CMK (cell line): ENCODE measurements at places on chromosomes 2 and 18.

DNA sequence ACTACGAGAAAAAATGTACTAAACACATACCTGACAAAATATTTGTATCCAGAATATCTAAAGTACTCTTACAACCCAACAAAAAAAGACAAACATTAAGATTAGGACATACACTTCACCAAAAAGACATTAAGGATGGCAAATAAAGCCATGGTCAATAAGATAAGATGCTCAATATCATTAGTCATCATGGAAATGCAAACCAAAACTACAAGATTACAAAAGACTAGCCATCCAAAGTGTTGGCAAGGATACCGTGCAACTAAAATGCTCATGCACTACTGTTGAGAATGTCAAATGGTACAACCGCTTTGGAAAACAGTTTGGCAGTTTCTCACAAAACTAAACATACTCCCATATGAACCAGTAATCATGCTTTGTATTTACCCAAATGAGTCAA, 29.7 kb downstream of the MAP3K2 start:
- DNase-seq, result no peak

GRCh38 chr2:217203086-217203485, 343.2 kb upstream of the TNP1 start:
- DNase-seq, result no peak

- DNase-seq, result no peak
Observed at GRCh38 chr2:189609423-189609816, 28.8 kb upstream of the SLC40A1 start.

DNA sequence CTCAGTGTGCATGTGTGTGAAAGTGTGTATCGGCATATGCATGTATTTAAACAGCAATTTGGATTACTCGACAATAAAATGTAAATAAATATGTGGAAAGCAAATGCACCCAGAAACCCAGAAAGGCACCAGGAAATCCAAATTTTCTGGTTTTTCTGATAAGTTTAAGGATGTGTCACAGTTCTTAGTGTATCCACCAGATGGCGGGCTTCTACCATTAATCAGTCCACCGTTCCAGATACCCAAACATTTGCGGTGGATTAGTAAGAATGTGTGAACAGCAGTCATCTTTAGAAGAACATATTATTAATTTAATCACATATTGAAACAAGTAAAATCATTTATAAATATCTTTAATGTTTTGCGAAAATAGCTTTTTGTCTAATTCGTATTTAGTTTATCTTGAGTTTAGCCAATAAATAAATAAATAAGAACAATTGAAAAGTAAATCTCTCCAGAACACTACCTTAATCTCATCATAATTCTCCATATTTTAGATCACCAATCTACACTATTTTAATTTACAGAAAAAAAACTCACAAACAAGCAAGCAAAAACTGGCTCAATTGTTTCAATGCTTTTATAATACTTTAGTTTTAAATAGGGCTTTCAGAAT, 298.9 kb downstream of the DSEL start:
- peak; percentile 24 for DNase-seq

DNA sequence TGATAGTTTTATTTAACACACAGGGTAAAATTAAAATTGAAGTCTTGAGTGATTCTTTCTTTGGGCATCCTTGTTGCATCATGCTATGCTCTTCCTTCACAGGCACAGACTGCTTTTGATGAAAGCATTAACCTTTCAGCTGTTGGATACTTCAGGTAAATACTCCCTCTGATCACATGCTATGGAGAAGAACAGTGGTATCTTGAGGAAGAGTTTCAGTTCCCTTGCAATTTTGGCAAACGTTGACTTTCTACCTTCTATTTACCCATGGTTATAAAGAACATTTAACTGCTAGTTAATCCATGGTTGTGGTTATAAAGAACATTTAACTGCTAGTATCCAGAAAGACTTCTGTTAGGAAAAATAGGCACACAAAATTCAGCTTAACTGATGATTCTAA, 75.7 kb downstream of the AOX1 start:
- DNase-seq, result no peak

DNA sequence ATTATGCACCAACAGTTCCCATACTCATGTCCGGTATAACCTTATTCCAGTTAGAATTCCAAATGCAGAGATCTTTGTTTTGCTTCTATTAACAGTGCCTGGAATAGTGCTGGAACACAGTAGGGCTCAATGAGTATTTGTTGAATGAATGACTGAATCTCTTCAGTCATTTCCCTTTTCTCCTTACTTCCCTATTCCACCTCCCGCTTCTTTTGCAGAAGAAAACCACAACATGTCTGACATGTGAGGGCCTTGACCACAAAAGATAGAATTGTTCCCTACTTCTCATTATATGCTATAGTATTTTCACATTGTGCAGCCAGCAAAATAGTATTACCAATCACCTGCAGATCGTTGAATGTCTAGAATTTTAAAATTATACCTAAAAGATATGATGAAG, 19.5 kb upstream of the HNRNPLL start:
- DNase-seq, result no peak

- no peak for DNase-seq
Observed at GRCh38 chr2:241762933-241763369, 13.7 kb upstream of the GAL3ST2 start.

- DNase-seq, result no peak
Observed at GRCh38 chr2:101692766-101693165, 4.7 kb upstream of the MAP4K4 start.

GRCh38 chr2:27185331-27186026, 26.4 kb upstream of the ATRAID start:
- no peak for DNase-seq

DNA sequence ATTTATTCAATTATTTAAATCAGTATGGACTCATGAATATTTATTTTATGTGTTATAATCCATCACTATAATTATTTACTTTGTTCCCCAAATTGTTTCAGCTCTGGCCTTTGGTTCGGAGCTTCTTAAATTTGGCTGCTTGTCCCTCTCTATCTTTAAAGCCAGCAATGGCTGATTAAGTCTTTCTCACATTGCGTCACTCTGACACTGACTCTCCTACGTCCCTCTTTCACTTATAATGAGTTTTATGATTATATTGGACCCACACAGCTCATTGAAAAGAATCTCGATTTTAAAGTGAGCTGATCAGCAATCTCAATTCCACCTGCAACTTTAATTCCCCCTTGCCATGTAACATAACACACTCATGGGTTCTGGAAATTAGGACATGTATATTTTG, 185.2 kb upstream of the SLC39A10 start:
- DNase-seq, result no peak

GRCh38 chr2:237310515-237311114, 103.3 kb downstream of the COL6A3 start:
- DNase-seq, result no peak

- DNase-seq, result no peak
Observed at GRCh38 chr2:205483095-205483494, 199.2 kb upstream of the NRP2 start.

- no peak for DNase-seq
Observed at GRCh38 chr2:72864500-72864899, 22.7 kb upstream of the SPR start.

DNA sequence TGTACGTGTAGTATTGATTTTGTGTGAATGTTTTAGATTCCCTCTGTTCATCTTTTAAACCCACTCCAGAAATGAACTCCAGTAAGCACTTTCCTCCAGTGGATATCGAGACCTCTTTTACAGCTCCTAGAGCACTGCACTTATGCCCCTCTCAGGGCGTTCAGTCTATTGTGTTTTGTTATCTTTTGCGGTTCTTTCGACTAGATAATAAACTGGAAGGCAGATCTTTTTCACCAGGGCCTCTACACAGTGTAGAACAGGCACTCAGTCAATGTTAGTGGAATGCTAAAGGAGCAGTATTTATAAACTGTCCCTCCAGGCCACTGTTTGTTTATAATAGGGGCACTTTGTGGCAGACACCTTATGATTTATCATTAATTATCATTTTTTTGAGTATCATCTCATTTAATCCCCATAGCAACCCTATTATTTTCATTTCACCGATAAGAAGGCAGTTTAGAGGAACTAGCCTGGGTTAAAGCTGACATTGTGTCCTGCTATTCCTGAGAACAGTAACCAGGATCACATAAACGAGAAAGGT, 742 bp upstream of the SOS1 start:
- DNase-seq, result no peak

GRCh38 chr2:127508023-127508630, 18.2 kb downstream of the IWS1 start:
- DNase-seq, result no peak
